ENCODE measurements at places on chromosomes 4 and X.
A peak's percentile ranks its signal among the peaks of the same experiment; 100 is the strongest.

DNA sequence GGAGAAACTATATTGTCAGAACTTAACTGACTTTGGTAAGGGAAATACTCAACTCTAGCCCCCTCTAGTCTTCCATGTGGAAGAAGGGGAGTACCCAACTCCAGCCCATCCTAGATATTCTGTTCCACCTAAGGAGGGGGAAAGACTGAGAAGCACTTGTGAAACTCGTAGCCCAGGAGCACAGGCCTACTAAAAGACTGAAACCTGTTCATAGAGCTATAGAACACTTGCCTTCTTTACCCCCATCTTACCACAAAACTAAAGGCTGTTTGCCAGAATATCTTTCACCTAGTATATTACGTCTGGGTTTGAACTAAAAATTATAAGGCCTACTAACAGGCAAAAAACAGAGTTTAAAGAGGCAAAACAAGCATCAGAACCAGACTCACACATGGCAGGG, 15.5 kb downstream of the CLDN22 start:
- DNase-seq: no peak

- DNase-seq: no peak
Measured at GRCh38 chrX:119672426-119672825, 20.5 kb downstream of the SEPTIN6 start.

DNA sequence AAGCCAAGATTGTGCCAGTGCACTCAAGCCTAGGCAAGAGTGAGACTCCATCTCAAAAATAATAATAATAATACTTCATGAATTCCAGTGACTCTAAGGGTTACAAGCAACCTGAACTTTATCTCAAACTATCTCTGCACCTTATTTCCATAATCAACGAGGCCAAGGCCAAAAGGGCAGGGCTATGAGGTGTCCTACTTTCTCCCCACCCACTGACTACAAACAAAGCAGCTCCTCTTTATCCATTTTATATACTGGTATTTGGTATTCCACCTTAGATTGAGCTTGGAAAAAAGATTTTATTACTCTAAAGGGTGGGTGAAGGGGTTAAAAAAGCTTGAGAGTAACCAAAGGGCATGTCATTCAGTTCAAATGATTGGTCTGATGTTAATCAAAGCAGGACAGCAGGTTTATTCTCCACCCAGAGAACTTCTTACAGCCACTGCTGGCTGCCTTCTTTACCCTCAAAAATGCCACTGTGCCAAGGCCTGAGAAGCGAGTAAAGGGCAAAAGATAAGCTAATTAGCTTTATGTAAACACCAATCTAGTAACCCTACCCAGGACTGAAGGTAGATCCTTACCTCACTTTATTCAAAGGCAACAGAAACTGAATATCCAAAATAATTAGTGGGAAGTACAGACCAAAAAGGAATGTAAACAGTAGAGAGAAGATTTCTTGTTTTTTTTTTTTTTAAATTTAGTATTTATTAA, 28.2 kb downstream of the APOO start:
- DNase-seq: no peak

DNA sequence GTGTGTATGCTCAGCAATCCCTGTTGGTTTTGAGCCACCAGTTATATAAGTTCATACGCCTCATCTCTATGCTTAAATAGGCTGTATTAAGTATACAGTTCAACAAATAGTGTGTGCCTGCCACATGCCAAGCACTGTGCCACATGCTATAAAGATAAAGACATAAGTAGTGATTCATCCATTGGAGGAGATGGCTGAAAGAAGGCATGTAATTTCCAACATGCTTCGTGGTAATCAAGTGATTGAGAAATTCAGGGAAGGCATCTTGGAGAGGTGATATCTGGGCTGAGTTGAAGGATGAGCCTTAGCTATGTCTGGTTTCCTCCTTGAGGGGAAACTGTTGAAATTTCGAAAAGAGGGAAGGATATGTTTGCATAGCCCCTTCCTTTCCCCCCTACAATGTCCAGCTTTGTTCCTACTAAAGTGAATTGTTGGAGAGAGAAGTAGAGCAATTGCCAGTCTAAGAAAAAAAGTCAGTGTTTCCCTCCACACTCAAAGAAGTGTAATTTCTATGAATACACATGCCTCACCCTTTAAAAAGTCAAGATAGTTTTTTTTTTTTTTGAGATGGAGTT, 96.5 kb downstream of the ARHGAP10 start:
- peak; percentile 78 for DNase-seq

DNA sequence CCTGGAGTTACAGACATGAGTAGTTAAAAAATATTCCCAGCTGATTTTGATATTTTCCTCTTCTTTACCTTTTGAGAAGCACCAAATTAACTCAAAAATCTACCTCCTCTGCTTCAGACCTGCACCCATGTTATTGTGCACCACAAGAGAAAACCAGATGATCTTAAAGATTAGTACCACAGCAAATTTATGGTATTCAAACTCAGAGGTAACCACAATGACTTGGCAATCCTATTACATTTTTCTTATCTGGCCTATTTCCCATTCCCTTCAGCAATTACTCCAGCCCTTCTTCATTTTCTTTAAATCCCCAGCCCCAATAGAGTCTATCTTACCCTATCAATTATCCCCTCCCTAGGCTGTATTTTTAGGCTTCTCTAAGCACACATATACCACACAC, 535.1 kb downstream of the FAT4 start:
- DNase-seq: no peak

- no peak for DNase-seq
Measured at GRCh38 chr4:165522050-165522449, 143.2 kb downstream of the CPE start.

DNA sequence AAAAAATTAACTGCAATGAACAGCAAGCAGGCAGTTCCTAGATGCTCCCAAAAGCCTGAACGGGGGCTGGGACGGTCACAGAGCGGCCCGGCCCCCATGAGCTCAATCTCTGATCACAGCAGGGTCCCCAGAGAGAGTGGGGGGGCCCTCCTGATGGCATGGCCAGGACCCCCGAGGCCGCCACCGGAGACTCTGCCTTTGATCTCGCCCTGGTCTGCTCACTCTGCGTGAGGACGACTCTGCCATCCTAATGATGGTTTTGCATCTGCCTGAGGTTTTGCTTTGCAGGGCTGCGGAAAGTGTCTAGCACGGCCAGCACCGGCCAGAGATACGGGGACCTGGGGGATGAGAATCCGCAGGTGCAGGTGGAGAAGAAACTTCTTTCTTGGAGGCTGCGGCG, 103.8 kb downstream of the SHOX start:
- DNase-seq: no peak

DNA sequence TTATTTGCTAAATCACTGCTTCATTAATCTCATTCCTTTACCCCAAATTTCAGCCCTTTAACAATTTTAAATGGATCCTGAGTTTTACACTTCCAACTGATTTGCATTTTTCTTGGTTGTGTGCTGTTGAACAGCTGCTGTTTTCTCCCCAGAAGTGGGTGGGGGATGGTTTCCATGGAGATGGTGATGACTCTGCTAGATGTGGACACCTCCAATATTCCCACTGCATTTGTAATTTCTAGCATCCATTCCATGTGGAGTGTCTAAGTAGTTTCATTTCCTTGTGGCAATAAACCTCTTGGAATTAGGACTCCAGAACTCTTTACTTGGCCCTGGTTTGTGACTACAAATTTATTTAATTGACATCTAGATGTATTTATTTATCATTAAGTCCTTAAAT, 330.4 kb downstream of the GBA3 start:
- no peak for DNase-seq

DNA sequence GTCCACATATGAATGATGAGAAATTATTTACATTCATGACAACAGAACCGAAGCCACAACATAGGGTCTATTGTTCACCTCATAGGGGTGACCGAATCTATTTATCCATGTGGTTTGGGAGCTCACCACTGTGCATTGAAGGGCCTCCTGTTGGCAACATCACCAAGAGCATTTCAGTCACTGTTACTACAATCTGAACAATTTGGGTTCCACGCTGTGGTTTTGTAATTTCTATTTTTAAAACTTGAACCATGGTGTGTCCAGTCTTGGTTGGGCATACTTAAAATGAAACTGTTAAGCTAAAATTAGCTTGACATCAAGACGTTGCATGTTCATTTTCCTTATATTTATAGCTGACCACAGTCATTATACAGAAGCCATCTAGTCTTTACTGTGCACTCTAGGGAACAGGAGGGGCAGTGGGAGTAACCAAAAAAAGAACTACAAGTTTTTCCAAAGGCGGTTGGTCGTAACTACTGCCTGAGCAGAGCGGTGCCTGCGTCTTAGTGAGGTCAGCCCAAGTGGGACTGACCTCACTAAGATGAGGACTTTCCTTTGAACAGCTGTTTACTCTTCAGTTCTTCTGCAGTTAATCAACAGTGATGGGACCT, 192.1 kb downstream of the SPRY1 start:
- DNase-seq: peak; percentile 27

DNA sequence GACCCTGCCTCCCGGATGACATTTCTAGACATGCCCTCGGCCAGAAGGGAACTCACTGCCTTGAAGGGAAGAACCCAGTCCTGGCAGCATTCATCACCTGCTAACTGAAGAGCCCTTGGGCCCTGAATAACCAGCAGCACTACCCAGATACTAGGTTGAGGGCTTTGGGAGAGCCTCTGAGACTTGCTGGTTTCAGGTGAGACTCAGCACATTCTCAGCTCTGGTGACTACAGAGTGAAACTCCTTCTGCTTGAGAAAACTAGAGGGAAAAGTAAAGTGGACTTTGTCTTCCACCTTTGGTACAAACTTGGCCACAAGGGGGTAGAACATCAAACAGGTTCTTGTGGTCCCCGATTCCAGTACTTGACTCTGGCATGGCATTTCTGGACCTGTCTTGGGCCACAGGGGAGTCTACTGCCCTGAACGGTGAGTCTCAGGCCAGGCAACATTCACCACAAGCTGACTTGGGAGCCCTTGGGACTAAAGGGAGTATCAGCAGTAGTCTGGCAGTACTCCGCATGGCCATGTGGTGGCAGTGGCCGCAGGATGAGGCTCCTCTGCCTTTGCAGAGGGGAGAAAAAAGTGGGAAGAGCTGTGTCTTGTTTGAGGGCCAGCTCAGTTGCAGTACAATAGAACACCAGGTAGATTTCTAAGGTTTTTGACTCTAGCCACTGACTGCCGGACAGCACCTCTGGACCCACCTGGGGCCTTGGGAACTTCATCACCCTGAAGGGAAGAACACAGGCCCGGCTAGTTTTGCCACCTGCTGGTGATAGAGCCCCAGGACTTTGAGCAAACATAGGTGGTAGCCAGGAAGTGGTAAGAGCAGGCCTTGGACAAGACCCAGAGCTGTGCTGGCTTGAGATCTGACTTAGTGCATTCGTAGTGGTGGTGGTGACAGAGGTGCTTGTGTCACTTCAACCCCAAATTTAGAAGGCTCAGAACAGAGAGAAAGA, 414.8 kb downstream of the OPHN1 start:
- no peak for DNase-seq

- no peak for DNase-seq
Measured at GRCh38 chrX:69179380-69179911, 14.2 kb upstream of the PJA1 start.

DNA sequence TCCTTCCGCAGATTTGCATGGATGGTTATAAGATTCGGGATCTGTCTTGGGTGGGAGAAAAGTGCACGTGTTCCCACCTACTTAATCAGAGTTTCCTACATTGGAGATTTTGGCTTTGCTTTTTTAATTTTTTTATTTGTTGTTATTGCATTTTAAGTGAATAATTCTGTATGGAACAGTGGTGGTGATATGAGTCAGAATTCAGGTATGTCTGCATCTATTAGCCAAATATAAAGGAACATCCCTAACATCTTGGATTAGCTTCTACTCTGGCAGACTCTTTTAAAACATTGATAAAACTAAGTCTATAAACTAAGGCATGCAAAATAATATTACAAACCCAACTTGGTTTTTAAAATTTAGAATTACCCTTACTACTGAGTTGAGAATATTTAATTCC, 659.8 kb upstream of the EPHA5 start:
- no peak for DNase-seq

DNA sequence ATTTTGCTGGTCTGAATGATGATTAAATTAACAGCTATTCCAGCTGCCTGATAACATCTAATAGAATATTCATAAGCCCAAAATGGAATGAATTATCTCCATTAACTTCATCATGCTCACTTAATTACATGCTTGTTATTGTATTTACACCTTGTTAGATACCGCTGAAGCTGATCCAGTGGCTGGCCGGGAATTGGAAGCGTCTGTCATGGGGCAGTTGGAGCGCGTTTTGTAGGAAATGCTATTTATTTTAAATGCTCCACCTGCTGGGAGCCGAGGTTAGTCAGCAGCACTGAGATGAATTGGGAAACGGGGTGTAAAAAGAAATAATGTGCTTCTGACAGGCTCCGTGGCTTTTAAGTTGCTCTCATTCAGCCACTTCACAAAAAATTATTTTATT, 25.2 kb downstream of the ARX start:
- no peak for DNase-seq

GRCh38 chr4:8359193-8359592, 81.3 kb downstream of the ACOX3 start:
- no peak for DNase-seq

- no peak for DNase-seq
Measured at GRCh38 chr4:68865760-68866159, 50.0 kb downstream of the UGT2B10 start.

GRCh38 chr4:55887594-55887993, 34.1 kb downstream of the EXOC1 start:
- DNase-seq: no peak

DNA sequence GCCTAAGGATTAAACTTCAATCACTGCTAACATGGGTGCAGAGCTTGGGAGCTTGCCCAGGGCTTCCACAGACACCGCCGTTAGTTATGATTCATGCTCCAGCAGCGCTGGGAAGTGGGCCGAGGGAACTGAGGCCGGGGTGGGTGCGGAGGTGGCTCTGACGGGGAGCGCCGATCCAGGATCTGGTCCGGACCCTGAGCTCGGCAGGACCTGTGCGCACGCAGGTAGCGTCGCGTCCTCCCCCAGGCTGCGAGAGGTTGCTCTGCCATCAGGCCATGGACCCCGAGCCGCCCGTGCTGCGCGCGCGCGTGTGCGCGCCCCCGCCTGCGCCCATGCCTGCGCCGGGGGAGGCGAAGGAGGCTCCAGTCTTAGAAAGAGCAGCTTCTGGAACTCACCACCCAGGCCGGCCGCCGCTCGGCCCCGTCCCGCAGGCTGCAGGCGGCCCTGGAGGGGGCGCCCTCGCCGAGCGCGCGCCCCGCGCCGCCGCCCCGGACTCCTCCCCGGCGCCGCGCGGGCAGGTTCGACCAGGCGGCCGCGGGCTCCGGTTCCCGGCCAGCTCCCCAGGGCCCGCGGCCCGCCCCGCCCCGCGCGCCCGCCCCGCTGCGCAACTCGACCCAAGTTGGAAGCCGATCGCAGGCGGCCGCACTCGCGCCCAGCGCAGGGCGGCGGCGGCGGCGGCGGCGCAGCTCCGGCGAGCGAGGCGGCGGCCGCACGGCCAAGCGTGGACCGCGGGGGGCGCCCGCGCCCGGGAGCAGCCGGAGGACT, 732 bp upstream of the ADRA2C start:
- peak; percentile 19 for DNase-seq

GRCh38 chrX:26219351-26219750, 3.4 kb downstream of the MAGEB5 start:
- no peak for DNase-seq
